Effector CD8-positive, alpha-beta T cell (primary cell): ENCODE measurements at places on chromosomes 2 and 18.

GRCh38 chr18:825891-826585 is 14.0 kb upstream of the YES1 start:
- DNase-seq, result no peak

DNA sequence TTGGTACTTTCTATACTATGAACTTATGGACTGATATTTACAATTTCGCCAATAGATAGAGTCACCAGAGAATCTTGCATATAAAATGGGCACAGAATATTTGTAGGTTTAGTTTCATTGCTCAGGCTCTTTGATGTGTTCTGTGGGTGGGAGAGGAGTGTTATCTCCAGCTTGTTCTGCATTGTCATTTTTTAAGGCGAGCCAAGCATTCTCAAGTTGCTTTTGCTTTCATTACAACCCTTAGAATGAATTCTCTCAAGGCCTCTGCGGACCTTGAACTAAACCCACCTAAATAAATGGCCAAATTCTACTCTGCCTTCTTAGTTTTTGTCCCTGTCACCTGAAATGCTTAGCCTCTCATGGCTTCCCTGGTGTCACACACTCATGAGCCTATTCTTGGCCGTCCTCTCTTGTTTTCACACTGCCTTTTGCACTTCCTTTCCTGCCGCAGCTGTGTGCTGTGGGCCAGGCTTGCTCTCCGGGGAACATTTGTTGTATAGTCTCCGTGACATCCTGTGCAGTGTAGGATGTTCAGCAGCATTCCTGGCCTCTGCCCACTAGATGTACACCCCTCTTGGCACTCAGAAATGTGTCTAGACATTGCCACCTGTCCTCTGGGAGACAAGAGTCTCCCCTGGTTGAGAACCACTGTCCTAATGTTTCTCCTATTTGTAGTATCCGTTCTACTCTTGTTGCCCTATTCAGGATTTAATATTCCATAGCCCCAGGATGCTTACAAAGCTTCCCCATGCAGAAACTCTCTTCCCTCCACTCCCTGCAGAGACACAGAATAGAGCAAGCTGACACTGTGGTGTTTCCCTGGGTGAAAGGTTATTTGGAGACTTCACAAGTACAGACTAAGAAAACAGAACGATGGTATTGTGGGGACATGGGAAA is 255.6 kb downstream of the PTPRM start:
- DNase-seq, result no peak

DNA sequence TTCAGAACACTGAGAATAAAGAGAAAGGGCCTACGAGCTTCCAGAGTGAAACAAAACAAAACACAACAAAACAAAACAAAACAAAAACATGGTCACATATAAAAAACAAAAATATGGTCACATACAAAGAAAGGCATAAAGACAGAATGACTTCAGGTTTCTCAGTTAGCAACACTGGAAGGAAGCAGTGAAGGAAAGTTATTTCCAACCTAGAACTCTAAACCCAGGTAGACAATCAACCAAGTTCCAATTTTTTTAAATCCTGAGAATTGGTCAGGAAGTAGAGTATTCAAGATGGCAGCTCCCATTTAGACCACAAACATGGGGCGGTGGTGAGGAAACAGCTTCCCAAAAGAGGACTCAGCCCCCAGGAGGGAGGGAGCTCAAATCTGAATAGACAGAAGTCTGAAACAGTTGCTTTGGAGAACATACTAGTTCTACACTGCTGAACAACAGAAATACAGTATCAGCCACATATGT is 9.1 kb downstream of the DRC1 start:
- no peak for DNase-seq

GRCh38 chr2:222024932-222025880 is 273.6 kb downstream of the PAX3 start:
- DNase-seq, result no peak

- no peak for DNase-seq
Measured at GRCh38 chr18:61827591-61827990, 65.2 kb downstream of the RNF152 start.
